ENCODE measurements at places on chromosomes 12 and 14.

DNA sequence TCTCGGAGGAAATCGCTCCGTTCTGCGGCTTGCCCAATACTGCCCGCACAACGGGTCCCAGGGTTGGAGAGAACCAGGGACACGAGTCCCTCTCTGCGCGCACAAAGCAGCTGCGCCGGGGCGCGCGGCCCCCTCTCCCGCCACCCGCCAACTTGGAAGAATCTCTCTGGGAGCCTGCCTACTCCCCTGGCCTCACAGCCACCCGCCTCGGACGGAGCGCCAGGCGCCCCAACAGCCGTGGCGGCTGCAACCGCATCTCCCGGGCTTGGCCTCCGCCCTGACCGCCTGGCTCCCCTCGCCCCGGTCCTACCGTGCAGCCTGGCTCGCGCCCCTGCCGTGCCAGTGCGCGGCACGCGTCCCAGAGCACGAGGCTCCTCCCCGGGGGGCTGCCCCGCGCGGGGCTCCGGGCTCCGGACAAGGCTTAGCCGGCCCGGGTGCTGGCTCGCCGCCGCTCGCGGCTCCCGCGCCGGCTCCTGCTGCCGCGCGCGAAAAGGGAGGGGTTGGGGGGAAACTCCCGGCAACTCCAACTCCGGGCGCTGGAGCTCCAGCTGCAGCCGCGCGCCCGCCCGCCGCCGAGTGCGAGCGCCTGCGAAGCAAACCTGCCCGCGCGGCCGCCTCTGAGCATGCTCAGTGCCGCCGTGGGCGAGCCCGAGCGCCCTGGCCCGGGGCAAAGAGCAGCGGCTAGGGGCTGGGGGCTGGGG lies at the start of gene STXBP6:
TSS of gene STXBP6 (minus strand) at position 580 of the 701 bp plus-strand sequence. CDS start 75,329 bp downstream, outside the sequence.
- DNase-seq: peak; percentile 90

- DNase-seq: no peak
Measured at GRCh38 chr12:114913871-114914801, 230.2 kb upstream of the TBX3 start.

GRCh38 chr14:29823816-29824215 lies 103.8 kb downstream of the PRKD1 start:
- no peak for DNase-seq

- DNase-seq: no peak
Measured at GRCh38 chr12:6921539-6921938, 6.2 kb upstream of the ATN1 start.

DNA sequence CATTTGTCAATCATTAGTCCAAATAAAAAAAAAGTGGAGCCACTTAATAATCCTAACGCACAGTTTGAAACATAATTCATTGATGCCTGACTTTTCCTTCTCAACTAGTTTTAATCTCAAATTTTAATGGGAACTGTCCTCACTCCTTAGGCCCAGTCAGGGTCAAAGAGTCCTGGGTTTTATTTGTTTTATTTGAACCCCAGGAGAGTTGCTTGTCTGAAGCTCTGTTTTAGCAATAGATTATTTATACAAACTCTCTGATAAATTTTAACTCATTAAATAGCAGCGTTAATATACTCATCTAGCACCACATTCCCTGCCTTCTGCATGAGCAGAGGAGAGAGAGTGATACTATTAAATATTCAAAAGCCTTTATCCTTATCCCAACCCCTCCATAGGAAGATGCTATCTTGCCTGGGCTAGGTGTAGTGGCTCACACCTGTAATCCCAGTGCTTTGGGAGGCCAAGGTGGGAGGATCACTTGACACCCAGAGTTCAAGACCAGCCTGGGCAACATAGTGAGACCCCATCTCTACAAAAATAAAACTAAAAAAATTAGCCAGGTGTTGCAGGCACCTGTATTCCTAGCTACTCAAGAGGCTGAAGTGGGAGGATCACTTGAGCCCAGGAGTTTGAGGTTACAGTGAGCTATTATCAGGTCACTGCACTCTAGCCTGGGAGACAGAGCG lies 14.5 kb upstream of the DUSP6 start:
- DNase-seq: no peak

- DNase-seq: no peak
Measured at GRCh38 chr12:105502426-105502930, 172.0 kb downstream of the C12orf75 start.

DNA sequence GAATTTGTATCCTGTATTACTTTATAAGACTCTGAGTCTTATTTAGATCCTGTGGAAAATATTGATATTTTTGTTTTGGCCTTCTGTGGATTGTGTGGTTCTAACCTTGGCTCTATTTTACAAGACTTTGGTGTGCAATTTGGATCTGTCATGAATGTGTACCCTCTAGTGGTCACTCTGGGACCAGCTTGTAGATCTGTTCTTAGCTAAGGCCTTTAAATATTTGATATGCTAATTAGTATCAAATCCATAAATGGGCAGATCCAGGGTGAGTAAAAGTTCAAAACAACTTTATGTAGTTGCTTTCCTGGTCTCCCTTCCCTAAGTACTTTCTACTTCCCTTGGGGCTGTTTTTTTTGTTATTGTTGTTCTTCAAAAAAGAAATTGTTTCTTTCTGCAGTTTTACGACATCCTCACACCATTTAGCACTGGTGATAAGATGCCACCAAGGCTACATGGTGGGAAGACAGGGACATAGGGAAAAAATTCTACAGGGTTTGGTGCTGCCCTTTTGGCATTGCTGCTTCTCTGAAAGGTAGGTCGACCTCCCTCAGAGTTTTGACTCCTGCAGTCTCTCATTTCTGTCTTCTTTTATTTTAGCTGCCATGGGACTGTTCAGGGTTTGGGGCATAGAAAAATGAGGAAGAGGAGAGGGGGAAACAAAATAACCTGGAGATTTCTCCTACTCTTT lies 238.5 kb downstream of the GPHN start:
- peak; percentile 18 for DNase-seq

GRCh38 chr12:49843411-49843810 lies 505 bp upstream of the BCDIN3D start:
- DNase-seq: no peak

DNA sequence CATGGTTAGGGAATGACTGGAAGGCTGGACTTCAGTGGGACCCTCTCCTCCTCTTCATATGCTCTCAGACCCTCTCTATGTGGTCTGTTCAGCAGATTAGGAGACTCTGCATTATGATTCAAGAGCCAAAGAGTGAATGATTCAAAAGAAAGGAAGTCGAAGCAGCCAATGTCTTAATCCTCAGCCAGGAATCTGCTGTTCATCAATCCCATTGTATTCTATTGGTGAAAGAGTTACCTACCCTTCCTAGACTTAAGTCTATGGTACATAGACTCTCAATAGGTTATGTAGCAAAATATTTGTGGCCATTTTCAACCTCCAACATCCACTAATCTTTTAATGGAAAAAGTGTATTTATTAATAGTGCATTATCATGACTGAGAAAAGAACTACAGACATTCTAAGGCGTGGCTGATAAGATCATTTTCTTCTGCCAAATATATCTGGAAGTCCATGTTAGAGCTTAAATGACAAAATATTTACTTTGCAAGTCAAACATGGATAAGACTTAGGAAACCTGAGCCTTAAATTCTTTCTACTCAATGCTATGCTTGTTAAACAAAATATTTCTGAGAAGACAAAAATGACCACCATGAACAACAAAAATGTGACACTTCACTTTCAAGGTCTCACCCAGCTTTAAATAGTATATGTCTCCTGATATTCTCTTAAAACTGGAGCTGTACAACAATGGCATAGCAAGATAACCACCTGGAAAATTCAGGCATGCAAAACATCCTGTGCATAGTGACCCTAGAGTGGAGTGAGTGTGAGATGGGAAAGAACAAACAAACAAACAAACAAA lies 1100.6 kb downstream of the GALC start:
- no peak for DNase-seq

GRCh38 chr14:22622255-22622654 lies 21.9 kb downstream of the OR6J1 start:
- DNase-seq: no peak

- no peak for DNase-seq
Measured at GRCh38 chr14:99173506-99173905, 98.5 kb downstream of the BCL11B start.

DNA sequence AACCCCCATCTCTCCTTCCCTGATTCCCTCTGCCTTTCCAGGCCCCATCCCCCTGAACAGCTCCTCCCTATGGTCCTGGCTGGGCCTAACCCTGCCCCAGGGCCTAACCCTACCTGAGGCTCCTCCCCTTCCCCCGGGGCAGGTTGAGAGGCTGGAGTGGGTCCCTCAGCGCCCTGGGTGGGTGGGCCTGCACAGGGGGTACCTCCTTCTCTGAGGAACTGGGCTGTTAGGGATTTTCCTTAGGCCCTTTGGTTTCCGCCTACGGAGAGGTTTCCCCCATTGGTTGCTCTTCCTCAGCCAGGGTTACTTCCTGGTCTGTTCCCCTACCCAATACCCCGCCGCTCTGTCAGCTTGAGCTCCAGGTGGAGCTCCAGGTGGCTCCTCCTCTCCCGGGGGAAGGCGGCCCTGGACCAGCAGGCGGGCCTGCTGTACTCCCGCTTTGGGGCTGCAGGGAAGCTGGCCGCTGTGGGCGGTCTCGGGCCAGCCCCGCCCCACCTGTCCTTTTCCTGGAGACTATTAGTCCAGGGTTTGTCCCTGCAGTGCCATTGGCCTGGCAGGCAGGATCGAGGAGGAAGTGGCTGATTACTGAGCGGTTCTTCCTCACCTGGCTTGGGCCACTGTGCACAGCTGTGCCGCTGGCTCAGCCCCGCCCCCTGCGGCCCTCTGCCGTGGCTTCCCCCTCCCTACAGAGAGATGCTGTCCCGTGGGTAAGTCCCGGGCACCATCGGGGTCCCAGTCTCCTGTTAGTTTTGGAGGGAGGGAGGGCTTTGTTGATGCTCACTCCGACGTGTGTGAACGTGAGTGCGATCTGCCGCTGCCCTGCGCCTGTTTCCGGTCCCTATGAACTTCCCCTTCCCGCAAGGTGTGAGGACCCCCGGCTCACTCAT lies 2.5 kb downstream of the C12orf57 start:
- no peak for DNase-seq

- DNase-seq: no peak
Measured at GRCh38 chr12:6231359-6232268, 31.4 kb downstream of the CD9 start.

- DNase-seq: no peak
Measured at GRCh38 chr12:95763809-95764253, 26.7 kb downstream of the NTN4 start.

- DNase-seq: no peak
Measured at GRCh38 chr12:28033538-28033915, 61.0 kb upstream of the PTHLH start.

DNA sequence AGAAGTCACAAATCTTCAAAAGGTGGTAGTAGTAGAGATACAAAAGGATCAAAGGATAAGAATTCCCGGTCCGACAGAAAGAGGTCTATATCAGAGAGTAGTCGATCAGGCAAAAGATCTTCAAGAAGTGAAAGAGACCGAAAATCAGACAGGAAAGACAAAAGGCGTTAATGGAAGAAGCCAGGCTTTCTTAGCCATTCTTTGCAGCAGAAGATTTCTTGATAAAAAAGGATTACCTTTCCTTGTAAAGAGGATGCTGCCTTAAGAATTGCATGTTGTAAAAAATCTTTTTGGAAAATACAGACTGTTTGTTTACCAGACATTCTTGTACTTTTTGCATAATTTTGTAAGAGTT lies 6.6 kb downstream of the PNN start:
- DNase-seq: no peak

DNA sequence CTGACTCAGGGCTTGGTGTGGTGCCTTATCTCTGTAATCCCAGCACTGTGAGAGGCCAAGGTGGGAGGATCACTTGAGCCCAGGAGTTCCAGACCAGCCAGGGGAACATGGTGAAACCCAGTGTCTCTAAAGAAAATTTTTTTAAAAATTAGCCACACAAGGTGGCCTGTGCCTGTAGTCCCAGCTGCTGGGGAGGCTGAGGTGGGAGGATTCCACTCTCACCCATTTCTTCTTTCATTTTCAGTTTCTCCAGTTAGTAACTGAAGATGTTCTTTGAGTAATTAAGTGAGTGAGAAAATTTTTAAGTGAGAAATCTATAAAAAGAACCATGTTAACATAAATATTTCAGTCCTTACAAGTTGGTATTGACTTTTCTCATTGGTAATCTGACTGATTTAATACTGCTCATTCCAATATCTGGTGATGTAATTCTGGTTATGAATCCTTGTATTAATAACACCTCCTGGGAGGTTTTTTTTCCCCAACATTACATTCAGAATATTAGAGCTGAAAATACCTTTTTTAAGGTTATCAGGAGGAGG lies 6.1 kb downstream of the METTL3 start:
- no peak for DNase-seq

- peak; percentile 58 for DNase-seq
Measured at GRCh38 chr14:94001501-94002396, 4.6 kb downstream of the CCDC197 start.

DNA sequence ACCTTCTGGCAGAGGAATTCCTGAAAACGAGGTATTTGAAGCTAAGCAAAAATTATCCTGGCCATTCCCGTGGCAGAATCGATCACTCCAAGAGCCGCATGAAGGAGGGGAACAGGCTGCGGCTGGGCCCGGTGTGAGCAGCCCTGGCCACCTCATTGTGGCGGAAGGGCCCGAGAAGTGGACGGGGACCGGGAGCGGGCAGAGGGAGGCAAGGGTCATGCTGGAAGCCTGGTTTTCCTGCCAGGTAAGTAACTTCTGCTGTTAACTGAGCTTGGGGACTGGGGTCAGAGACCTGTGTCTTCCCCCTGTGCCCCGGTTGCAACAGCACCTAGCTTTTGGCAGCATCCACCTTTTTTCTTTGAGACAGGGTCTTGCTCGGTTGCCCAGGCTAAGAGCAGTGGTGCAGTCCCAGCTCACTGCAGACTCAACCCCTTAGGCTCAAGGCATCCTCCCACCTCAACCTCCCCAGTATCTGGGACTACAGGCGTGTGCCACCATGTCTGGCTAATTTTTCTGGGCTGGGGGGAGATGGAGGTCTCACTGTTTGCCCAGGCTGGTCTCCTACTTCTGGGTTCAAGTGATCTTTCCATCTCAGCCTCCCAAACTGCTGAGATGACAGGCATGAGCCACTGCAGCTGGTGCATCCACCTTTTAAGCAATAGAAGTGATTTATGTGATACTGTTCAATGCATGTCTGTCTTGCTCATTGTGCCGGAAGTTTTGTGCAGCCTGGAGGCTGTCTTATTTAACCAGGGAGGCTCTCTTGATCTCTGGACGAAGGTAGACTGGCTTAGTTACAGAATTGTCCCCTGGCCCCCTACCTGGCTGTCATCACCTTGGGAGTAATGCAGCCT lies 174.0 kb upstream of the MYL2 start:
- DNase-seq: no peak

- DNase-seq: no peak
Measured at GRCh38 chr12:121942145-121942718, 23.8 kb downstream of the CFAP251 start.

- DNase-seq: no peak
Measured at GRCh38 chr14:100780646-100781355, 45.1 kb upstream of the MEG3 start.

GRCh38 chr12:13156277-13156676 lies 40.2 kb upstream of the EMP1 start:
- no peak for DNase-seq
